ENCODE measurements at places on chromosomes 13 and 19. TPM values are rescaled to one million over a fixed set of nuclear protein-coding genes. Genes with fewer than 3 reads are reported as not detected.

The APOC4 gene
- not detected for total RNA-seq

The SIGLEC8 gene
- 0.13 TPM for total RNA-seq

The RBM26 gene
- 17.3 TPM for total RNA-seq

The ZSCAN4 gene
- total RNA-seq = not detected

The FGF22 gene
- not detected for total RNA-seq

The RFPL4A gene
- total RNA-seq = not detected

The ERICH4 gene
- total RNA-seq = not detected

The NPAS1 gene
- not detected for total RNA-seq

The ZNF253 gene
- total RNA-seq = 6.6 TPM

The LGALS4 gene
- 0.86 TPM for total RNA-seq

The DHDH gene
- total RNA-seq = not detected

The WDR88 gene
- total RNA-seq = 0.38 TPM

The STOML3 gene
- not detected for total RNA-seq

The ZNF66 gene
- total RNA-seq = 0.62 TPM

The PROZ gene
- total RNA-seq = not detected

The NMRK2 gene
- 589 TPM for total RNA-seq

The POU2F2 gene
- 0.91 TPM for total RNA-seq

The MEF2B gene
- total RNA-seq = 0.83 TPM

The P2RY11 gene
- total RNA-seq = 4.9 TPM

The PDE4C gene
- 1.8 TPM for total RNA-seq

The PLIN3 gene
- total RNA-seq = 27.9 TPM

The CCDC194 gene
- total RNA-seq = not detected

The SLC6A16 gene
- 1.5 TPM for total RNA-seq

The SLAIN1 gene
- total RNA-seq = 6.0 TPM

The SBK2 gene
- 15.6 TPM for total RNA-seq

The ADAMTS10 gene
- total RNA-seq = 9.1 TPM

The FLT1 gene
- total RNA-seq = 42.0 TPM

The TMEM150B gene
- total RNA-seq = 1.7 TPM

The PSG2 gene
- total RNA-seq = not detected

The SIGLEC7 gene
- 0.97 TPM for total RNA-seq

The ZNF419 gene
- total RNA-seq = 7.7 TPM

The ZNF563 gene
- total RNA-seq = 4.2 TPM

The PEAK3 gene
- 0.70 TPM for total RNA-seq

The ICAM5 gene
- total RNA-seq = 0.11 TPM

The GNG7 gene
- total RNA-seq = 35.2 TPM

The LILRA6 gene
- 1.8 TPM for total RNA-seq

The ZNF681 gene
- 0.30 TPM for total RNA-seq

The LRRC4B gene
- total RNA-seq = 1.0 TPM

The CEACAM8 gene
- not detected for total RNA-seq

The LPAR2 gene
- 1.7 TPM for total RNA-seq

The DMKN gene
- 3.6 TPM for total RNA-seq

The ZNF568 gene
- total RNA-seq = 7.2 TPM

The ZNF667 gene
- 5.0 TPM for total RNA-seq

The BST2 gene
- 46.5 TPM for total RNA-seq

The FXYD7 gene
- total RNA-seq = not detected

The NR1H2 gene
- total RNA-seq = 68.4 TPM

The S1PR4 gene
- 0.27 TPM for total RNA-seq

The CD79A gene
- not detected for total RNA-seq

The COL4A2 gene
- 91.2 TPM for total RNA-seq

The TINCR gene
- total RNA-seq = not detected
